ENCODE measurements at places on chromosomes 5 and 9. TPM values are rescaled to one million over a fixed set of nuclear protein-coding genes. Genes with fewer than 3 reads are reported as not detected.

RFX3 gene
- total RNA-seq: 25.9 TPM

GARIN3 gene
- not detected for total RNA-seq

CDKN2B gene
- 0.64 TPM for total RNA-seq

- DNase-seq: no peak
These were observed 53.7 kb upstream of the IFNK start for GRCh38 chr9:27470291-27470856.

TEX48 gene
- not detected for total RNA-seq

DNA sequence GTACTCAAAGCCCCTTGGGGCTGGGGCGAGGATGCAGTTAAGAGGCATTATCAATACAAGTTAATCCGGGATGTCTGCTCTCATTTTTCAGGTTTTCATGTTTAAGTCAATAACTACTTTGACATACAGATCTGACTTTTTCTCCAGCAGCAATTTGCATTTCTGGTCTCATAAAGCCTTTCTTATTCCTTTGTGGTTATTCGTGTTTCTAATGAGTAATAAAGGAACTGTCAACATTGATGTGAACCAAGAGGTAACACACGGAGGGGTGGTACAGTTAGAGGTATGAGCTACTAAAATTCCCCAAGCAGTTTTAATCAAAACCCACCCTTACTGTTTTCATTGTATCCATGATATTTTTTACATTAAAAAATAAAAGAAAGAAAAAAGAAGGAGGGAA is 138.0 kb upstream of the NFIB start:
- DNase-seq: no peak

- no peak for DNase-seq
These were observed 44.9 kb downstream of the HMGCS1 start for GRCh38 chr5:43268188-43268820.

SLC1A1 gene
- total RNA-seq: 1.00 TPM

GRCh38 chr9:98978231-98978681 is 34.5 kb downstream of the COL15A1 start:
- DNase-seq: no peak

DNA sequence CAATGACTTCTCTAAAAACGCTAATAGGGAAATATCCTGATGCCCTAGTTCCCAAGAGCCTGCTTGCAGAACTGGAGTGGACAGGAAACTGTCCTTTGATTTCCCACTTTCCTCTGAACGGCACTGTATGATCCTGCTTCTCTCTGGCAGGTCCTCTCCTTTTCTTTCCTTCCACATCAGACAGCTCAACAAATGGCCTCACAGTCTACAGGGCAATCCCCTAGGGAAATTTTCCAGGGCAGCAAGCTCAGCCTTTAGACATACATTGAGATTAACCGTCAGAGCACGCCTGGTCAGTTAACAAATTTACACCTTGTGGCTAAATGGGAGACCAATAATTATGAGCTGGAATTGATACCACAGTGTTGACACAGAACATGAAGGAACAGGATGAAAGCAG is 164.9 kb downstream of the SLC24A2 start:
- DNase-seq: no peak

DNA sequence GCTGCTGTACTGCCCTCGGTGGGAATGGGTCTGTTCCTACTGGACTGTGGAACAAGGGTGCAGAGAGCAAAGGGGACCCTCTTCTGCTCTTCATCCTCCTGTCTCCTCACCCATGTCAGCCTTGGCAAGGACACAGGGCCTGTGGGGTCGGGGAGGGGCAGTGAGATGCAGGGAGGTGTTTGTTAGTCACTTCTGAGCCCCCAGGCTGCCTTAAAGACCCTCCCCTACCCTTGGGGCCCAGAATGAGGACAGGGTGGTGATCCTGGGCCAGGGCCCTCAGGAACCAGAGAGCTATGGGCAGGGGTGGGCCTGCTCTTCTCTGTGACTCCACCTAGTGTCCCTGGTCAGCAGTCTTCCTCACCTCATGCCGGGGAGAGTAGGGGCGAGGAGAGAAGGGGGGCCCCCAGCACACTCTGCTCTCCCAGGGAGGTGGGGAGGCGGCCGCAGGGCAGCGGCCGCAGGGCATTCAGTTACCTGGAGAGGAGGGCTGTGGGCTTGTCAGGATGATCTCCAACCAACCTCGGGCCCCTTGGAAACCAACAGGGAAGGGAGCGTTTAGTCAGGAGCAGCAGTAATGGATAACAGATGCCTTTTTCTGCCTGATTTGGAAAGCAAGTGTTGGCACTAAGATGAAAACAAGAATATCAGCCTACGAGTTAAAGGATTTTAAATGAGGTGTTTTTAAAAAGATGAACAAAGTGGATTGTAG is 62.0 kb upstream of the GARNL3 start:
- DNase-seq: no peak

- DNase-seq: no peak
These were observed 63.7 kb downstream of the MCTP1 start for GRCh38 chr5:95221234-95221633.

DNA sequence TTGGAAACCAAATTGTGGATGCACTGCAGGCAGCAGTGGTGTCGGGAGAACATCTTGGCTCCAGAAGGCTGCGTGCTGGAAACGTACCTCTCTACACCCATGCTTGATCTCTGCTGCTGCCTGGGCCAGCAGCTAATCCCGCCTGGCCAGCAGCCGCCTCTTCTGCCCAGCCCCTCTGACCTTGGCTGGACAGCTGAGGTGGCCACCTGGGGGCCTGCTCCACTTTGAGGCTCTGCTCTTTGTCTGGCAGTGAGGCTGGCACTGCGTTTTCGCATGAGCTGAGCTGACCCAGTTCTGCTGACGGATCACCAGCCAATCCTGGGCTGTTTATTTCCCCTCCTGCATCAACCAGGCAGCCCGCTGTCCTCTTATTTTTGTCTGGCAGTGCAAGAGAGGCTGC is 154.9 kb downstream of the TENT4A start:
- no peak for DNase-seq

GRCh38 chr5:78905084-78905938 is 79.8 kb downstream of the ARSB start:
- no peak for DNase-seq

- DNase-seq: no peak
These were observed 154.8 kb downstream of the SIL1 start for GRCh38 chr5:139043157-139043905.

GRIA1 gene
- not detected for total RNA-seq

PCDHB14 gene
- 0.15 TPM for total RNA-seq

DIRAS2 gene
- total RNA-seq: not detected

- DNase-seq: peak; percentile 72
These were observed 665 bp downstream of the TCF7 start for GRCh38 chr5:134114886-134115805.

DNA sequence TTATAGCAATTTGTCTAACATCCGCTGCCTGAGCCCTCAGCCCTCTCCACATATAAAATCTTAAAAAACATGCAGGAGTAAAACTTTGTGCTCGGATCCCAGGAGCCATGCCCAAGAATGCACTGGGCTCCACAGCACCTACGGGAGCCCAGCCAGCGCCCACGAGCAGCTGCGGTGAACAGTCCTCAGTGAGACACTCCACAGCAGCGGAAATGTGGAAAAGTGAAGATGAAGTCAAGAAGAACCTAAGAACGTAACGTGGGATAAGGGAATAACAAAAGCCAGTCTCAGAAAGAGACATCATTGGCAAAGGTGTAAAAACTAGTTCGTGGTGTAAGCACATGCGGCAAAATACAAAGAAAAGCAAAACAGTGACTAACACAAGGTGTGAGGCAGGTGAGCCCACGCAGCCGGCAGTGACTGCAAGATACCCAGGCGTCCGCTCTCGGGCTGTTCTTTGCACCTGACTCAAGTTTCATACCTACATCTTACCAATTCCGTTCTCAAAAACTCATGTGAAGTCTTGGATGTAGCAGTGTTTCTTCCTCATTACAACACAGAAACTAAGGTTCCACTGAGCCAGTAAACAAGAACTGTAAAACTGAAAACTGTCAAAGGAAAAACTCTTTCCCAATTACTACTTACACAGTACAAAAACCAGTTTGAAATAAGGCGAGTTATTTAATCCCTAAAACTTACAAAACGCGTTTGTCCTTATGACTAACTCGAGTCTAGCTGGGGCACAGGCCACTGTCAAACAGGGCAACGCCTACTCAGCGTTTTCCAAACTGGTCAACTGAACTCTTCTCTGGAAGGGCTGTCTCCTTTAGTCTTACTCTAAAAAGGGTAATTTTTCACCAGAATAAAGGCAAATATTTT is 1.7 kb downstream of the CAMSAP1 start:
- DNase-seq: peak; percentile 71

ARL10 gene
- total RNA-seq: 17.9 TPM

STRBP gene
- total RNA-seq: 23.8 TPM
